ENCODE measurements at places on chromosomes 13 and 19.

GRCh38 chr13:26954976-26955375, 194.4 kb upstream of the GPR12 start:
- no peak for DNase-seq

DNA sequence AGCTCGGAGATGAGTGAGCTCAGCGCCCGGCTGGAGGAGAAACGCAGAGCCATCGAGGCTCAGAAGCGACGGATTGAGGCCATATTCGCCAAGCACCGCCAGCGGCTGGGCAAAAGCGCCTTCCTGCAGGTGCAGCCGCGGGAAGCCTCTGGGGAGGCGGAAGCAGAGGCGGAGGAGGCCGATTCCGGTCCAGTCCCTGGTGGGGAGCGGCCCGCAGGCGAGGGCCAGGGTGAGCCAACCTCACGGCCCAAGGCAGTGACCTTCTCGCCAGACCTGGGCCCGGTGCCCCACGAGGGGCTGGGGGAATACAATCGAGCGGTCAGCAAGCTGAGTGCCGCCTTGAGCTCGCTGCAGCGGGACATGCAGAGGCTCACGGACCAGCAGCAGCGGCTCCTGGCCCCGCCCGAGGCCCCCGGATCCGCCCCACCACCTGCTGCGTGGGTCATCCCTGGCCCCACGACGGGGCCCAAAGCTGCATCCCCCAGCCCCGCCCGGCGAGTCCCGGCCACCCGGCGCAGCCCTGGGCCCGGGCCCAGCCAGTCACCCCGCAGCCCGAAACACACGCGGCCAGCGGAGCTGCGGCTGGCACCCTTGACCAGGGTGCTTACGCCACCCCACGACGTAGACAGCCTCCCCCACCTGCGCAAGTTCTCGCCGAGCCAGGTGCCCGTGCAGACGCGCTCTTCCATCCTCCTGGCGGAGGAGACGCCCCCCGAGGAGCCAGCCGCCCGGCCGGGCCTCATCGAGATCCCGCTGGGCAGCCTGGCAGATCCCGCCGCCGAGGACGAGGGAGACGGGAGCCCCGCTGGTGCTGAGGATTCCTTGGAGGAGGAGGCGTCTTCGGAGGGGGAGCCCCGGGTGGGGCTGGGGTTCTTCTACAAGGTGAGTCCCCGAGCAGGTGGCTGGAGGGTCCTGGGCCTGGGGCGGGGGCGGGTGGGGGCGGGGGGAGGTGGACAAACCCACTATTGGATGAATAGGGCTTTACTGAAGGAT, 16.8 kb downstream of the XAB2 start:
- no peak for DNase-seq

- DNase-seq, result no peak
These were observed 159.0 kb downstream of the USP12 start for GRCh38 chr13:27012482-27013197.

- DNase-seq, result no peak
These were observed 915 bp downstream of the F10 start for GRCh38 chr13:113123226-113124201.

GRCh38 chr19:41528106-41528505, 47.9 kb upstream of the CEACAM21 start:
- no peak for DNase-seq

Data from stimulated activated CD4-positive, alpha-beta T cell treated with anti-CD3 and anti-CD28 coated beads, Interleukin-4, amount 100 ng/mL, for 48 hours (primary cell).